ENCODE measurements at places on chromosomes 16 and 17.

DNA sequence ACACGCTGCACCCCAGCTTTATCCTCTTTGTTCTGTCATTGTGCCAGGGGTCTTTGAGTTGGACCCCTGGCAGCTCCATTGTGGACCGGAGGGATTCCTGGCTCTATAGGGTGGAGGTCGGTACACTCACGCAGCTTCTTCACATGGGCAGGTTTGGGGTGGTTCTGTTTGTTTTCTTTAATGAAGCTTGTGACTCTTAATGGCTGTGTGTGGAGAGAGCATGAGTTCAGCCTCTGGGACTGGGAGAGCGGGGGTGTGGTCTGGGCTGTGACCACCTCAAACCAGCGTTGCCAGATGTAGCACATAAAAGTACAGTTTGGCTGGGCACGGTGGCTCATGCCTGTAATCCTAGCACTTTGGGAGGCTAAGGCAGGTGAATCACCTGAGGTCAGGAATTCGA is 21.2 kb upstream of the NAGLU start:
- no peak for DNase-seq

DNA sequence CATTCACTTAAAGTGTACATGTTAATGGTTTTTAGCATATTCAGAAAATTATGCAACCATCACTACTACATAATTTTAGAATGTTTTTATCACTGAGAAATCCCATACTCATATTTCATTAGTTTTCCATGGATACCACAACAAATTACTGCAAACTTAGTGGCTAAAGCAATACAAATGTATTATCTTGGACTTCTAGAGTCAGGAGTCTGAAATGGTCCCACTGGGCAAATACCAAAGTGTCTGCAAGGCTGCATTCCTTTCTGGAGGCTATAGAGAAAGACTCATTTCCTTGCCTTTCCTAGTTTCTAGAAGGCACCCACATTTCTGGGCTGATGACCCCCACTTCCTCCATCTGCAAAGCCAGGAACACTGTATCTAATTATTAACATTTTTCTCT is 16.9 kb upstream of the GNAO1 start:
- no peak for DNase-seq

- no peak for DNase-seq
Measured at GRCh38 chr17:57284583-57284982, 28.3 kb downstream of the MSI2 start.

GRCh38 chr16:48441863-48442279 is 56.7 kb upstream of the SIAH1 start:
- no peak for DNase-seq

GRCh38 chr16:85757341-85757822 is 6.5 kb upstream of the C16orf74 start:
- no peak for DNase-seq

DNA sequence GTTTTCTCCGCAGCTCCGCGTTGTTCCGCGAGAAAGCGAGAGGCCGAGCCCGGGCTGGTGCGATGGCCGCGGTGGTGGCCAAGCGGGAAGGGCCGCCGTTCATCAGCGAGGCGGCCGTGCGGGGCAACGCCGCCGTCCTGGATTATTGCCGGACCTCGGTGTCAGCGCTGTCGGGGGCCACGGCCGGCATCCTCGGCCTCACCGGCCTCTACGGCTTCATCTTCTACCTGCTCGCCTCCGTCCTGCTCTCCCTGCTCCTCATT is 404 bp downstream of the EMC6 start:
- DNase-seq, result no peak

DNA sequence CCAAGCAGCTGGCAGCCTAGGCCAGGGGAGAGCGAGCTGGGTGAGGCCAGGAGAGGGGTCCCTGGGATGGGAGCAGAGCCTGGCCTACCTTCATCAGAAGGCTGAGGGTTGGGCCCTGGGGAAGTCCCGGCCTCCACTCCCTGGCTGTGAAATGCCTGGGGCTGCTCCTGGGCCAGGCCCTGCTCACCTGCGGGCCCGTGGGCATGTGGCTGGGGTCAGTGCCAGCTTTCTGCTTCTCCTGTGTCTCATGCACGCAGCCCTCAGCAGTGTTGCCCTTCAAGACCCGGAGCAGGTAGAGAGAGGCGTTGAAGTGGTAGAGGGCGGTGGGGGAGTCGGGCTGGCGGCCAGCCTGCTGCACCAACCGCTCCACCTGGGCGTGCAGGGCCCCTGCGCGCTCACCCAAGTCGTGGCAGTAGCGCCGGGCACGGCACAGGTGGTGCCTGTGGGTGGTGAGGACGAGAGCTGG is 12.4 kb downstream of the MYBBP1A start:
- no peak for DNase-seq

- no peak for DNase-seq
Measured at GRCh38 chr17:7215652-7216180, 3.9 kb downstream of the DLG4 start.

- no peak for DNase-seq
Measured at GRCh38 chr16:53849994-53850393, 146.0 kb downstream of the FTO start.

DNA sequence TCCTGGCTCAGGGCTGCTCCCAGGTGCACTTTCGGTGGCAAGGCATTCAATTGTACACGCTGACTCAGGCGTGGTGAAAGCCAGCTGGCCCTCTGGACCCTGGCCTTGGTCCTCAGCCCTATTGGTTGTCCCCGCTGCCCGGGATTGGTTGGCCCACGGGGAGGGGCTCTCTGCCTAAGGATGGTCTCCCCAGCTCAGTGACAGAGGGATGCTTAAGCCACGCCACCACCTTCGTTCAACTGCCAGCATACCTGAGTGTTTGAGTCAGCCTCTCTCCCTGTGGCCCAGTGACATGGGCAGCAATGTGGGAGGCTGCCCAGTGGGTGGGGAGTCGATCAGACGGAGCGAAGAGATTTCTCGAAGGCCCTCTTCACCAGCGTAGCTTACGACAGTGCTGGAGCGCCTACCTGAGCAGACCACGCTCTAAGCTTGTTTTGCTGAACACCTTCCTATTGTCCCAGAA is 30.3 kb downstream of the IRF8 start:
- DNase-seq, result no peak

DNA sequence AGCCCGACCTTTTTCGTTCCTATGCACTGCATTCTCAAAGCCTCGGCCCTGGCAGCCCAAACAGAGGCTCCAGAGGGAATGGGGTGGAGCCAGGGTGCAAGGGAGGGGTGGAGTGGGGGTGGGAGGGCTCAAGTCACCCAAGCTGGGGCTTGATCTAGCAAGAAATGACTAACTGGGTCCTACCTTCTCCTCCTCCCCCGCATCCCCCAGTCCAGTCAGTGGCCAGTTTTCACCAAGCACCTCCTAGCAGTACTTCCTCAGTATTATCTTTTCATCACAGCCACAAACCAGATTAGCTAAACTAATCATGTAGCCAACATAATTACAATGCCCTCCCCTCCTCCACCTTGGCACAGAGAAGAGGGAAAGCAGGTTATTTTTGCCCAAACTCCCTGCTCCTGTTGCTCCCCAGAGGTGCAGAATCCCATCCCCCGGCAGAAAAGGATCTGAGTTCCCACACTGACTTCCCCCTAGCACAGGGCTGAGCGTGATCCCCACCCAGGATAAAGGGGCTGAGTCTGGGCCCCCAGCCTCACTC is 2.2 kb downstream of the JUP start:
- DNase-seq, result no peak

GRCh38 chr17:75877752-75878173 is 618 bp downstream of the TRIM47 start:
- peak; percentile 54 for DNase-seq

DNA sequence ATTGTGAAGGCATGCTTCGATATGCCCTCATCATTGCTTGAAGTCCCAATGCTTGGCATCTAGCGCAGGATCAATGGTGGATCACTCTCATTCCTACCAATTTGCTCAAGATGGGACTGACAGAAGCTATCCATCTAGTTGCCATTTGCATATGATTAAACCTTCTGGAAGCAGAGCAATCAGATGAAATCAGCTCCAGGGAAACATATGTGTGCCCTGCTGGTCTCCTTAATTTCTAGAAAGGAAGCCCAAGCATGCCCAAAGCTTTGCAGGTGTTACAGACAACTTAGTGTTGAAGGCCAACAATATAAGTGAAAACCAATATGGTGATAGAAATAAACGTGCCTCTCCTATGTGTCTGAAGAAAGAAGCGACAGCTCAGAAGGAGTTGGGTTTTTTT is 350.0 kb upstream of the ERCC4 start:
- no peak for DNase-seq

- no peak for DNase-seq
Measured at GRCh38 chr16:11596572-11597226, 10.0 kb upstream of the LITAF start.

GRCh38 chr17:76917829-76918228 is 49.6 kb downstream of the MGAT5B start:
- DNase-seq, result no peak

DNA sequence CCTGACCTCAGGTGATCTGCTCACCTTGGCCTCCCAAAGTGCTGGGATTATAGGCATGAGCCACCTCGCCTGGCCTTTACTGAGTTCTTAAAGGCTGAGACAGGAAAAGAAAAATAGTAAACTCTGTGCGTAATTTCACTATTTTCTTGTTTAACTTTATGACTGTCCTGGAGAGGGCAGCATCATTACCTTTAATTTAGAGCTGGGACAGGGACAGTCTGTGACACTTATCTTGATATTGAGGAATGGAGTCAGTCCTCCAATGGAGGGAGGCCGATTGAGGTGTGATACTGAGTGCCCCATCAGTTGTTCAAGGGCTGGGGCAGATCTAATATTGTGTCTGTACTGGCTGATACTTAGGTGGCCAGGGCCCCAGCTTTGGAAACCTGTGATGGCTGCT is 21.5 kb upstream of the SPN start:
- no peak for DNase-seq

GRCh38 chr17:76384987-76385891 is 830 bp downstream of the SPHK1 start:
- DNase-seq, result peak; percentile 77

- DNase-seq, result no peak
Measured at GRCh38 chr16:17829811-17830210, 359.1 kb upstream of the XYLT1 start.

DNA sequence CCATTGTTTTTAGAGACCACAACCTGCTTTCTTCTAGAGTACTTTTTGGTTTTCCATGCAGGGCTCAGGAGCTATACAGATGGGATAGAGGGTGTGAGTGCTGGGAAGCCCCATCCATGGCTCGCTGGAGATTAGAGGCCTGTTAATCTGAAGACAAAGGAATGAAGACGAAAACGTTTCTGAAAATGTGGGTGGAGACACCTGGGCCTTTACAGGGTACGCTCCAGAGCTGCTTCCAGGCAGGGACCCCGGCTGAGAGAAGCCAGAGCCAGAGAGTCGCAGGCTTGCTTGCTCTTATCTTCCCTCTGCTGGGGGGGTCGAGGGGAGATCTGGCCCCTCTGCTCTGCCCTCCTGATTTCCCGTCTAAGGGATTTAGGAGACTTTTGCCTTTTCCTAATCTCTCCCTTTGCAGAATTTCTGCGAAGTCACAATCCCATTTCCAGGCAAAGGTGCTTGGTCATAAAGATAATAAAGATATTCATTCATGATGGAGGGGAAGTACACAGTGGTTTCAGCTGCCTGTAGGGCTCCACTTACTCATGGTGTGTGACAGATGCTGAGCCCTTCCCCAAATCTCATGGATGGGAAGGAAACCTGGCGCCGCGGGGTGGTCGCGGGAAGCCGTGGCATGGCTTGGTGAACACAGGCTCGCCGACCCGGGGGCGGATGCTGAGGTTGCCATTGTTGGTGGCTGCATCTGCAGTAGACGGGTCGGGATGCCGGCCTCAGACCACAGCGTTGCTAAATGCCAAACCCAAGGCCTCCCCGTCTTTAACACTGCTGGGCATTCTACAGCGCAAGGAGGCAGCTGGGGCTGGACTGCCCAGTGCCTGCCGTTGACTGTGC is 4.8 kb upstream of the SOCS3 start:
- no peak for DNase-seq

DNA sequence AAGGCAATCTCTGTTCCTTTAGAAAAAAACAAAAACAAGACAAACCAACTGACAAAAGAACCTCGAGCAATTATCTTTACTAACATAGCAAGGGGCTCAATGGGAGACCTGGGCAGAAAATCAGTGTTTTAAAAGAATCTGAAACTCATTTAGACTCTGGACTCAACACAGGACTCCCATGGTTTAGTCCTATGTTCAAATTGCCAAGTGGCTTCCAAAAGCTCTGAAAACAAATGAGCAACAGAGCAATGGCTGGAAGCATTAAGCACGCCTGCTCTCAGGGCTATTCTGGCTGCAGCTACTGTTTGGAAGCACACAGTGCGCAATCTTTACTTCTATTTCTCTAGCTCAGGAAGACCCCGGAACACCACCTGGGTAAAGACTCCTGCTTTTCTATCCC is 162.0 kb downstream of the AATF start:
- DNase-seq, result no peak

DNA sequence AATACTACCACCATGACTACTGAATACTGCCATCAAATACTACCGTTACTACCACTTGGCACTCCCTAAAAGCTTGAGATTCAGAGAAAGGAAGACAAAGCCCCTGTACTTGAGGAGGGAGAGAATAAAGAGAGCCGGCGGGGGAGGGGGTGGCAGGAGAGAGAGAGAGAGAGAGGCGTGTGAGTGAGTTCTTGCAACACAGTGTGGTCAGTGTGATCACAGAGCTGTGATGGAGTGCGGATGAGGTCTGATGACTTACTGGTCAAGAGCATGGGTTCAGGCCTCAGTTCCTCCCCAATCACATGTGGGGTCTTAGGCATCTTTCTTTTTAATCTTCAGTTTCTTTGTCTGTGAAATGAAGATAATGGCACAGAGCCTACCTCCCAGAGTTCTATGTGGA is 19.2 kb downstream of the PRKCB start:
- DNase-seq, result no peak

- no peak for DNase-seq
Measured at GRCh38 chr17:64622931-64623654, 39.0 kb downstream of the SMURF2 start.

GRCh38 chr16:50476486-50477255 is 71.5 kb upstream of the NKD1 start:
- DNase-seq, result no peak

- no peak for DNase-seq
Measured at GRCh38 chr16:5381481-5381880, 283.9 kb upstream of the EEF2KMT start.

DNA sequence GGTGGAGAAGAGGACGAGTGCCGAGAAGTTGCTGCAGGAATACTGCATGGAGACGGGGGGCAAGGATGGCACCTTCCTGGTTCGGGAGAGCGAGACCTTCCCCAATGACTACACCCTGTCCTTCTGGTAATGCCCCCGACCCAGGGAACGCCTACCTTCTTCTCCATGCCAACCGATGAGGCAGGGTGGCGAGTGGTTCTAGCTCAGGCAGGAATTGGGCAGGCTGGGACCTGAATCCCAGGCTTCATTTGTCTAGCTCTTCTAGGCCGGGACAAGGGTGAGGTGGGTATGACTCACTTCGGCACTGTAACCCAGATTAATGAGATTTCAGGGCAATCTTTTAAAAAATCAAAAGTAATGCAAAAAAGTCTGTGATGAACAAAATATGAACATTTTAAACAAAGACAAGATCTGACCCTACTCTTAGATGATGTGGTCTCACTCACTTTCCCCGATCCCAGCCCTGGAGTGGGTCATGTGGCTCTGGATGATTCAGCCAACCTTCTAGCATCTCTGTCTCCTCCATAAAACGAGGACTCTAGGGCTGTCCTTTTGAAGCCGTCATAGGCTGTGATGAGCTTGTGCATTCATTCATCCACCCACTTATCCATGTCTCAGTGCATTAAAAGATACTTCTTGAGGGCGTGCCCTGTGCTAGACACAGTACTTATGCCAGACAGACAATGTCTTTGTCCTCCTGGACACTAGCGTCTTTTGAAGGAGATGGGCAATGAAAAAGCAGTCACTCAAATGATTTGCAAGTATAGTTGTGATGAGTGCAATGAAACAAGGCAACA is 102.6 kb downstream of the SDR42E1 start:
- no peak for DNase-seq

GRCh38 chr16:86880316-86881117 is 302.2 kb downstream of the FOXL1 start:
- DNase-seq, result no peak
